Activated CD4-positive, alpha-beta T cell treated with anti-CD3 and anti-CD28 coated beads for 36 hours (primary cell): ENCODE measurements at places on chromosomes 3 and 15.
A peak's percentile ranks its signal among the peaks of the same experiment; 100 is the strongest.

- DNase-seq = no peak
Measured at GRCh38 chr15:58201516-58201915, 63.3 kb downstream of the AQP9 start.

GRCh38 chr15:41609123-41609522 lies 50.1 kb downstream of the TYRO3 start:
- no peak for DNase-seq

DNA sequence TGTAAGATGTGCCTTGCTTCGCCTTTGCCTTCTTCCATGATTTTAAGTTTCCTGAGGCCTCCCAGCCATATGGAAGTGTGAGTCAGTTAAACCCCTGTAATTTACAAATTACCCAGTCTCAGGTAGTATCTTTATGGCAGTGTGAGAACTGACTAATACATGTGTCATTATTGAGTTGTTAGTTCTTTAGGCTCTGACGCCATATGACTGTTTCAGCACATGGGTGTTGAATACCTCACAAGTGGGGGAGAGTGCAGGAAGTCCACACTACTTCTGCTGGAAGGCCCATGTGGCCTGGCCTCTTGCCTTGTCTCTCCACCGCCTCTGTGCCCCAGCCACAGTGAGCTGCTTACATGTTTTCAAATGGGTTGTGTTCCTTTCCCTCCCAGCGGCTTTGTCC lies 28.5 kb downstream of the MFSD1 start:
- DNase-seq = peak; percentile 16

DNA sequence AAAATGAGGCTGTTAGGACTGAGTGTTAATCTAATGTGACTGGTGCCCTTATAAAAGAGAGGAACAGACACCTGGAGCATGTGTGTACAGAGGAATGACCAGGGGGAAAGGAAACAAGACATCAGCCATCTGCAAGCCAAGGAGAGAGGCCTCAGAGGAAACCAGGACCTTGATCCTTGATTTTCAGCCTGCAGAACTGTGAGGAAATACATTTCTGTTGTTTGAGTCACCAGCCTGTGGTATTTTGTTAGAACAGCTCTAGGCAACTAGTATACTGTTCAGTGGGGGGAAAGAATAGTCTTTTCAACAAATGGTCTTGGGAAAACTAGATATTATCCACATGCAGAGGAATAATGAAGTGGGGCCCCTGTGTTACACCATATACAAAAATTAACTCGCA lies 80.6 kb downstream of the CCR1 start:
- no peak for DNase-seq

- DNase-seq = no peak
Measured at GRCh38 chr15:58582160-58582559, 150.4 kb downstream of the LIPC start.

DNA sequence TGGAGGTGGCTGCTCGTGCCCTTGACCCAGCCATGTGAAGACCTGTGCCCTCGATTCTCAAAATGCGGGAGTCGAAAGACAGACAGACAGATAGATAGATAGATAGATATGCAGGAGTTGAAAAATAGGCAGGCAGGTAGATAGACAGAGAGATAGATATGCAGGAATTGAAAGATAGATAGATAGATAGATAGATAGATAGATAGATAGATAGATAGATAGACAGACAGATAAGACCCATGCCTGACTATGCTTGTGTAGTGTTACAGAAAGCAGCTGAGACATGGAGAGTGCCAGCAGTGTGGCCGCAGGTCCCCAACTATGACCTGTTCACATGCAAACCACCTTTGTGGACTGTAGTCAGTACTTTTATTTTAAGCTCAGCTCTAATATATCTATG lies 17.2 kb downstream of the GPD1L start:
- DNase-seq = no peak

GRCh38 chr3:156400062-156400461 lies 154.9 kb downstream of the SSR3 start:
- no peak for DNase-seq

- no peak for DNase-seq
Measured at GRCh38 chr3:143103652-143104051, 15.9 kb upstream of the CHST2 start.

DNA sequence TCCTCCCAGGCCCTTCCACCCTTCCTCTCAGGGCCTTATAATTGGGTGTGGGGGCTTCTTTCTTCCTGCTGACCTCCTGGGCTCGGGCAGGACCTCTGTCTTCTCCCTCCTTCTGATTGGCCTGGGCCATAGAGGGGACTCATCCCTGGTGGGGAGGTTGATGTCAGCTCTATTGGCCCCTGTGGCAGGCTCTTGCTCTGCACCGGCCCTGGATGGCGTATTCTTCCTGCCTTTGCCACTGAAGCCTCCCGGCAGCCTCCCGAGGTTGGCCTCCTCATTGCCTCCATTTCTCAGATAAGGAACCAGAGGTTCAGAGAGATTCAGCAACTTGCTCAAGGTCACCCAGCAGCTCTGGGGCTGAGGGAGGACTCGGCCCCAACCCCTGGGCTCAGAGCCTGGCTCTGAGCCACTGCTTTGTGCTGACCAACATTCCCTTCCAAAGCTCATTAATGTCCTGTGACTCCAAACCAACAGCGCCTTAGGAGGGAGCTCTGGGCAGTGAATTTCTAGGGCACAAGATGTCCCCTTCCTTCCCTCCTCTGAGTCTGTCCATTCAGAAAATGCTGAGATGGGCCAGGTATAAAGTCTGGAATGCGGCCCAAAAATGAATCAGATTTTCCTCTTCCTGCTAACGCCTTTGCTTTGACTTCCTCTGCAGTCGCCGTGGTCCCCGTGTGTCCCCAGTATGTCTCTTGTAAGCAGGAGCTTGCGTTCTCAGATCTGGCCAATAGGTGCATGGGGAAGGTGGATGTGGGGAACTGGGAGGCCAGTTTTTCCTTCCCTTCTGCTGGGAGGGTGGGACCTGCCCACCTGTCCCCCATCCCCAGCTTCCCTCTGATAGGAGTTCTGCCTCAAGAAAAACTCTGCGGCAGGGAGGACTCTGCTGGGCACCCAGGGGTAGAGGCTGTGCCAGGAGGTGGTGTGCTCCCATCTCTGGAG lies 74.2 kb downstream of the HMCES start:
- no peak for DNase-seq

GRCh38 chr15:39961051-39961450 lies 27.1 kb downstream of the EIF2AK4 start:
- DNase-seq = no peak

DNA sequence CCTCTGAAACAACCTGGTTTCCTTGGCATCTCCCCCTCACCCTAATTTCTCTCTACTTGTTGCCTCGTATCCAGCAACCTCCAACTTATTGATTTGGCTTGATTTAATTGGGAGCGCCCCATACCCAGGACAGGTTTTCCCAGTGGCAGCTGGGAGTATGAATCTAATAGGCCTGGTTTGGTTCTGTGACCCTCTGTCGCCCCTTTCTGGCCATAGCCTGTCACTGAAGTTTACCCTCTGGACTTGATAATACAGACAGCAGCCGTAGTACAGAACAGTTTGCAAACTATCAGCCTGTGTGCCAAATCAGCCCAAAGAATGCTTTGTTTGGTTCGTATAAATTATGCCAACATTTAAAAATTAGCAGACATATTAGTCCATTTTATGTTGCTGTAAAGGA lies 525.1 kb upstream of the GOLIM4 start:
- no peak for DNase-seq

DNA sequence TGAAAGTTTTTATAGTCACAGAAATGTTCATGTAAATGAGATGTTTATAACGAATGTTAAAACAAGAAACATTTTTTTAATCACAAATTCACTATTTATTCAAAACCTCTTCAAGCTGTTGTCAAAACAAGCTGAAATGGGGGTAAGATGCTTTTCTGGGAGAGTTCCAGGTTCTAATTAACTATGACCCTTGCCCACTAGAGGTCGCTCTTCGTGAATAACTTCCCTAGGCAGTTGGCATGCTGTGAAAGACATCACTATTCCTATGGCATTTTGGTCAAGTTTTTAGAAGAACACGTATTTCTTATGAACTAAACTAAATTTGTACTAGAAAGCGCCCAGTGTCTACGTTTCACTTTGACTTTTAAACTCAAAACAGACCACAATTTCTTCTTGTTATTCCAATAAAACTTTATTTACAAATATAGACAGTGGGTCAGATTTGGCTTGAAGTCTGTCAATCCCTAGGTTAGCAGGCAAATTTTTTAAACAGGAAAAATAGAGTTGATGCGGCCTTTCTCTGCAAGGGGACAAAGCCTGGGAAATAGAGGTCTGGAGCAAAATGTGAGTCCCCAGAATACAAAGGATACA lies 62.8 kb upstream of the CMTM8 start:
- DNase-seq = peak; percentile 73

DNA sequence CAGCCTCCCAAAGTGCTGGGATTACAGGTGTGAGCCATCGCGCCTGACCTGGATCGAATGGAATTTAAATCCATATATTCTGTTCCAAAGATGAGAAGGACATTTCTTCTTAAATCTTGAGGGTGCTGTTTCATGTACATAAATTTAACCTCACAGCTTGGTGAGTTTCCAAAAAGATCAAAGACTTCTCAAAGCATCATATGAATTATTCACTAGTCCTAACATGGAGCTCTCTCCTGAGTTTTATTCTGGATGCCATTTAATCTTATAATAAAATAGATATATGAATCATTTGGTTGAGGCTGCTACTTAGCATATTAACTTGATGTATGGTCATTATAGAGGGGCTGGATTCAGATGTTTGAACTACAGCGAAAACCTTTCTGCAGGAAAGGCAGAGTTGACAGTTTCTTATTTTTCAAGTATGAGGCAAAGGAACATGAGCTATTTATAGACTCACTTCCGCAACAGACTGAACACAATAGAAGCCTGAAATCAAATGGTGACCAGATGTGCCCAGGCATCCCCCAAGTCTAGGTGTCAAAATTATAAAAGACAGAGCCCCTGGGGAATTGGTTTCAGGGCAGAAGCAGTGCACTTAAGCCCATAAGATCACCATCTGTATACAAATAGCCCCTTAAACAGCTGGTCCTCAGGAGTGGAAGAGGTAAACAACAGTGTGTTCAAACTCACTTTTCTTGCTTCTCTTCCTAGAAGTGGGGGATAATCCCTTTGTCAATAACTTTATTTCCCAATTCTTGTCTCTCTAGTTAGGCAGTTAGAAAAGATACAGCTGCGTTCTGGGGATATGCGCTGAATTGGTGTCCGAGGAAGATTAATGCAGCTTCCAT lies 29.7 kb downstream of the STARD9 start:
- DNase-seq = no peak

DNA sequence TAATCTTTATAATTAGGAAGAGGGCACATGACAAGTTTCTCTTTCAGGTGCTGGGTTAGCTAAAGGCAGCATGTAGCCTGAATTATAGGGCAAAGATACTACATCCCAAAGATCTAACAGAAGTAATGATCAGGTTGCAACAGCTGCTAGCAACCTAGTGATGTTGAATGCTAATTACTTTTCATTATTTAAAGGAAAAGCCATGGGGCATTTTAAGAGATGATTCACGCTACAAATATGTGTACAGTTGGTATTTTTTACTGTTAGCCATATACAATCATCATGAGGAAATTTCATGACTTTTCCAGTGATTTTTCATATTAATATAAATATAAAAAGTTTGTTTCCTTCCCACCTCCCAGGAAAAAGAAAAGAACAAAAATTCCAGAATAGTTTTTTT lies 43.0 kb downstream of the NEK10 start:
- DNase-seq = no peak

- no peak for DNase-seq
Measured at GRCh38 chr3:175041369-175041768, 182.2 kb downstream of the NAALADL2 start.

- no peak for DNase-seq
Measured at GRCh38 chr15:74269362-74270035, 33.4 kb downstream of the CCDC33 start.

DNA sequence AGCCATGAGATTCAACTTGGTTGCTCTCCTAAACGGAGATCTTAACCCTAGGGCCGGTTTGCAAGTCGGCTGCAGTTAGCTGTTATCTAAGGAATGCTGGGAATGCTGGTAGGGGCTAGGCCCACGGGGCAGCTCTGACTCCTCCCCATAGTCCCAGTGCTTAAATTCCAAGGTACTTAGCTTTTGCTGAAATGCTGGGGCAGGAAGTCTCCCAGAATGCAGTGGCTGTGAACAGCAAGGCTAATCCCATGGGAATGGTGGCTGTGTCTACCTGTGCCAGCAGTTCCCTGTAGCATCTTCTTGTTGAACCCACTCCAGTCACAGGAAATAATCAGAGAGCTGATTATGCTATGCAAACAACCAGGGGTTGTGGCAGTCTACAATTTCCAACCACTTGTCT lies 102.5 kb upstream of the TJP1 start:
- no peak for DNase-seq

DNA sequence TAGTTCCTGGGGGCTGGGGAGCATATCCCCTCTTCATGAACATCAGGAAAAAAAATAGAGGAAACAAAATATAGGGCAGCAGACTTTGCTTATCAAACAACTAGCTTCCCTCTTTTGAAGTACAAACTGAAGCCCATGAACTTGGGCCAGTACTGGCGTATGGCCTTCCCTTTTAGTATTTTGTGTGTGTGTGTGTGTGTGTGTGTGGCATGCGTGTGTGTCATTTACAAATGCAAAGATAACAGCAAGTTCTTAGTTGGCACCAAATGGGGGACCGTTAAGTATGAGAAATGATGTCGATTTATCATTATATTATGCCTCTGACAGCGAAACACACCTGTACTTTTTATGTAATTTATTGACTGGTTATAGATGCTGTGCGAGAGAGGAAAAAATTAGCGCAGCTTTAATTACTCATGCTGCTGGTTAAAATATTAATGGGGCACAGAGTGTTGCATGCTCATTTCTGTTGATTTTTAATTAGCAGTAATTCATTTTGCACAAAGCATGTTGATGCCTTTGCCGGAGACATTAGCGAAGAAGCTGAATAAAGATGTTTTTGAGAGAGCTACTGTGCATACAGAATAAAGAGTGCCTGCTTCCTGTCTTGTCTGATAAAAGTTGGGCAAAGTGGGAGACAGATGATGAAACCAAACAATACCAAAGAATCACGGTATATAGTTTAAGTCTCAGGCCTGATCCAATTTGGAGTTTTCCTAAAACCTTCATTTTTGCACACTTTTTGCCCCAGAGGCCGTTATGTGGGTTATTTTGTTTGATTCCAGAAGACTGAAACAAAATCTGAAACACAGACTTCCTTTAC lies 297.1 kb downstream of the SATB1 start:
- DNase-seq = no peak

- DNase-seq = no peak
Measured at GRCh38 chr3:35648347-35648746, 9.0 kb downstream of the ARPP21 start.

- no peak for DNase-seq
Measured at GRCh38 chr15:78751602-78751979, 59.7 kb downstream of the ADAMTS7 start.

GRCh38 chr3:45590822-45591546 lies 3.6 kb upstream of the LIMD1 start:
- no peak for DNase-seq

GRCh38 chr3:11634974-11635612 lies 8.6 kb downstream of the VGLL4 start:
- DNase-seq = no peak

DNA sequence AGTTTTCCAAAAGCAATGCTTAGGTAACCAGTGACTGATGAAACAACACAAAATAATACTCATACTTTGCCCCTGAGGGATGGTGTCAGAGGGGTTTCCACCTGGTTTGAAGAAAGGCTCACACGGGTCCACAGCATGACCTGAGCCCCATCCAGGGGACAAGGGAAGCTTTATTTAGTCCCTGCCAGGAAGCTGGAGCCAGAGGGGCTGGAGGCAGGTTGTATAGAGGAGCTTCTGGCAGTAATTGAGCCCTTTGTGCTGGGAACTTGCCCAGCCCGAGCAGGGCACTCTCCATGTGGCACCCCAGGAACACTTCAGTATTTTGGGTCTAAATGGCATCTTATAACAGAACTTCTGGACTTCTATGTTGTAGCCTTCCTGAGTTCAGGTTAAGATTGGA lies 39.2 kb upstream of the EPHB1 start:
- no peak for DNase-seq
